GM12865 (cell line): ENCODE measurements at places on chromosomes 5 and 9.

GRCh38 chr5:75481024-75481423 lies 30.4 kb downstream of the CERT1 start:
- DNase-seq, result no peak

- peak; percentile 39 for DNase-seq
These were observed 39.6 kb upstream of the CEP78 start for GRCh38 chr9:78196258-78196657.

GRCh38 chr5:157215514-157216167 lies 35.0 kb downstream of the ITK start:
- DNase-seq, result peak; percentile 50

DNA sequence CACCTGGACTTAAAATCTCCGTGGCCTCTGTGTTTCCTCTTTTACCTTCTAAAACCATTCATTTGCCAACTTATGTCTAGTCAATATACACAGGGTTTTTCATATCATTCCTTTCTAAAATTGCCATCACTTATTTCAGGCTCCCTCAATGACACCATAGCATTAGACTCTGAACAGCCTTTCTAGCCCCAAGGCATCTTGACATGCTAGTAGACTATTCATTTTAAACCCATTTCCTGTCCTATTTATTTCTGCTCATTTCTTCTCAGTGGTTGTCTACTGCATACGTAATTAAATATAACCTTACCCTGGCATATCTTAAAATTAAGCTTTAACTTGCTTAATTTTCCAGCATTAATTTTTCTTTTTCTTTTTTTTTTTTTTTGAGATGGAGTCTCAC lies 83.2 kb downstream of the PHAX start:
- no peak for DNase-seq

DNA sequence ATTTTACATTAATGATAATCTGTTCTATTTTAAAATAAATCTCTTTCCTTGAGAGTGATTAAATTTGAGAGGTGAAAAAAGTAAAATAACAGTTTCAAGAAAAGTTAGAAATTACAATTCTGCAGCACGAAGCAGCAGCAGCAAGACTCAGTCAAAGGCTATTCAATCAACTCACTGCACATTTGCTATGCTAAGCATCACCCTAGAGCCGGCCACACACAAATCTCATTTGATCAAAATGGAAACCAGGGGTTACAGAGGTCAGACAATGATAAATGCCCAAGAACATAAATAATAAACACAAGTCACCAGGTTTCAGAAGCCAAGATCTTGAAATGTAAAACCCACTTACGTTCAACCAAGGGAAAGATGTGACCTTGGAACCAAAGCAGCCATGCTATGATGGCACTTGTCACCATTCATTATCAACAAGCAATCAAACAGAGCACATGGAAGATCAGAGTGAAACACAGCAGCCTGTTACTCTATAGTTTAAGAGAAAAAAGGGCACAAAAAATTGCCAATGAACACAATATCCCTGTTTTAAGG lies 136.0 kb downstream of the EPB41L4A start:
- DNase-seq, result no peak

GRCh38 chr9:132008184-132008803 lies 71.4 kb downstream of the MED27 start:
- no peak for DNase-seq

GRCh38 chr5:124088289-124089032 lies 576.5 kb downstream of the CSNK1G3 start:
- DNase-seq, result no peak

DNA sequence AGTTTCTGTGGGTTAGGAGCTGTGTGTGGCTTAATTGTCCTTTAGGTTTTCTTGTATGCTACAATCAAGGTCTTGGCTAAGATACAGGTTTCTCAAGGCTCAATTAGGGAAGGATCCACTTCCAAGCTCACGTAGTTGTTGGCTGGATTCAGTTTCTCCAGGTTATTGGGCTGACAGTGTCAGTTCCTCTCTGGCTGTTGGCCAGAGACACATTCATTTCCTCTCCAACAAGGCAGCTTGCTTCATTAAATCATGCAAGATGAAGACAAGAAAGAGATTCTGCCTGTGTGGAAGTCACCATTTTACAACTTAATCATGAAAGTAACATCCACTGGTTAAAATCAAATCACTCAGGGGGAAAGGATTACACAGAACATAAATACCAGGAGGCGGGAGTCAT lies 275.7 kb upstream of the KIF2A start:
- no peak for DNase-seq

DNA sequence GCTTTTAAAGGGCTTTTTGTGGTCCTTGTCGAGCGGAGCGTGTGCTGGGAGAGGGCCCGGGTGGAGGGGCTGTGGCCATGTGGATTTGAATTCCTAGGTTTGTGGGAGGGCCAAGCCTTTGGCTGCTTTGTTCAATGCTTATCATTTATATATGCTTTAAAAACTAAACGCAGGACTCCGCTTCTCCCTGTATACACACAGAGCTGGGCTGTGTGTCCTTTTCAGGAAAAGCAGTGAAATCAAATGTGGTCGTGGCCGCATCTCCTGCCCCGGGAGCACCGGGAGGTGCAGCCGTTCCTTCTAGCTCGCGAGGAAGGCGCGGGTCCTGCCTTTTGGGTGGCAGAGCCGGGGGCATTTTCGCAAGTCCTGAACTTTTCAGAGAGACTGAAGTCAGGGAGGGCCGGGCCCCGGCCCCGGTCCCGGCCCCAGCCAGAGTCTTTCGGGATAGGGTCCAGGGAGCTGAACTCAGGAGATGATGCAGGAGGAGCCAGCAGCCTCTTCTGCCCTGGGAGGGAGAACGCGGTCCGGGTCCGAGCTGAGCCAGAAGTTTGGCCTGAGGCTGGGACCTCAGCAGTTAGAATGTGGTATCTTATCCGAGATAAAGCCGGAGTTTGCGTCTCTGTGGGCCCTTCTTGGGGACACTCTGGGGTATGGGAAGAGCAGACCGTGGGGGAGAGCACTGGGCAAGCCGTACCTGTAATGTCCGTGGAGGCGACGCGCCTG lies 158.8 kb downstream of the C9orf152 start:
- peak; percentile 24 for DNase-seq

- DNase-seq, result peak; percentile 58
These were observed 97.6 kb downstream of the BASP1 start for GRCh38 chr5:17314907-17315471.

DNA sequence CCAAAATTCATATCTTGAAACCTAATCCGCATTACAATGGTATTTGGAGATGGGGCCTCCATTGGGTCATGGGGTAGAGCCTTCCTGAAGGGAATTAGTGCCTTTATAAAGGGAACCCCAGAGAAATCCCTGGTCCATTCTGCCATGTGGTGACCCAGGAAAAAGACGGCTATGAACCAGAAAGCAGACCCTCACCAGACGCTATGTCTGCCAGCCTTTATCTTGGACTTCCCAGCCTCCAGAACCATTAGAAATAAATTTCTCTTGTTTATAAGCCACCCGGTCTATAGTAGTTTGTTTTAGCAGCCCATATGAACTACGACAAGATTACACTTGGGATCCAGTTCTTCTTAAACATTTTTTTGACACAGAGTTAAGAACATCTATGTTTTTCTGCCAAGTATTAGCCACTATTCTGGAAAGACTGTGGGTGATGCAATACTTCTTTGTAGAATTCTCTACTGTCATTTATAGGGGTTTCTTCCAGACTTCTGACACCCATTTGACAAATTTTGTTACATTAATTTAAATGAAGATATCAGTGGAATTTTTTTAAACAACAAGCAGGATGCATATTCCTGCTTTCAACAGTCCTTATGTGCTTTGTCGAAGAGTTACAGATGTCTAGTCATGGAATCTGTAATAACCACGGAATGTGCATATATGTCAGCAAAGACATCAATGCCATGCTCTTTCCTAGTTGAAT lies 572.4 kb downstream of the NR2F1-AS1 start:
- no peak for DNase-seq

DNA sequence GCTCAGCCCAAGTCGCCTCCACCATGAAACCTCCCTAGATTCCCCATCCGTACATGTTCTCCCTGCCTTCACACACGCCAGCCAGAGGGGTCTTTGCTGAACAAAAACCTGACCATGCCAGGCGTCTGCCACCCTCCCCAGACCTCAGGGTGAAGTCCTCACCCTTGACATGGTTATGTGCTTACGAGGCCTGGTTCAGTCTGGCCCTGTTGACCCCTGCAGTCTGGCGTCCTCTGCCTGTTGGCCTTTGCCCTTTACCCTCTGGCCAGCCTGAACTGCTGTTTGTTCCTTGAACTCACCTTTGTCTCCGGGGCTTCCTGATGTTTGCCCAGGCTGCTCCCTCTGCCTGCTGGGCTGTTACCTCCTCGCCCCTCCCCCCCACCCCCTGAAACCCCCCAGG lies 29.8 kb downstream of the NCS1 start:
- DNase-seq, result no peak

- no peak for DNase-seq
These were observed 101.0 kb downstream of the CD180 start for GRCh38 chr5:67095346-67096171.

- DNase-seq, result peak; percentile 41
These were observed 49.2 kb downstream of the EQTN start for GRCh38 chr9:27247756-27248155.

DNA sequence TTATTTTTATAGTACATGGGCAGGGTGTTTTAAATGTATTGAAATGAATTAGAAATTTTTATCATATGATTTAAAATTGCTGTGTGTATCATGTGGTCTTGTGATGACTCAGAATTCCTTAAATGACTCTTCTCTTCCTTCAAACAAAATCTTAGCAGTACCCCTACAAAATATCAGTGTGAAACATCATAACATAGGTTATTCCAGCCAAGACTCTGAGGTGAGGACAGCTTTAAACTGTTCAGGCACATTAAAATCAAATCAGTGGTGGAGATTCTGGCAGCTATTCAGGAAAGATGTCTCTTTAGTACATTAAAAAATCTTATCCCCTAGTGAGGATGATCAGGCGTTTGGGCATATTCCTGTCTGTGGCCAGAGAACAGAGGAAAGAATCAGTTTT lies 174.0 kb downstream of the MAN2A1 start:
- no peak for DNase-seq

GRCh38 chr5:38595132-38595745 lies 38.8 kb upstream of the LIFR start:
- DNase-seq, result no peak

DNA sequence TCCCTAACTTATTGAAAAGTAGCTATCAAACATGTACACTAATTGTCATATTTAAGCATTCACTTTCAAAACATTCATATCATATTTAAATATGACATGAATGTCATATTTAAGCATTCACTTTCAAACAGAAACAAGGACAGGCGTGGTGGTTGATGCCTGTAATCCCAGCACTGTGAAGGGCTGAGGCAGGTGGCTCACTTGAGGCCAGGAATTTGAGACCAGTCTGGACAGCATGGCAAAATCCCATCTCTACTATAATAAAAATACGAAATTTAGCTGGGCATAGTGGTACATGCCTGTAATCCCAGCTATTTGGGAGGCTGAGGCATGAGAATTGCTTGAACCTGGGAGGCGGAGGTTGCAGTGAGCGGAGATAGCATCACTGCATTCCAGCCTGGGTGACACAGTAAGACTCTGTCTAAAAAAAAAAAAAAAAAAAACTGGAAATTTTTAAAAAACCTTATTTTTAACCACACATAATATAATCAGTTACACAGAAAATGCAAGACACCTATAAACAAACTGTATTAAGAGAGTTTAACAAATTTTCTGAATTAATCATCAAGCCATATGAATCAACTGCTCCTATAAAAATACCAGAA lies 88.1 kb downstream of the LPAR1 start:
- no peak for DNase-seq

DNA sequence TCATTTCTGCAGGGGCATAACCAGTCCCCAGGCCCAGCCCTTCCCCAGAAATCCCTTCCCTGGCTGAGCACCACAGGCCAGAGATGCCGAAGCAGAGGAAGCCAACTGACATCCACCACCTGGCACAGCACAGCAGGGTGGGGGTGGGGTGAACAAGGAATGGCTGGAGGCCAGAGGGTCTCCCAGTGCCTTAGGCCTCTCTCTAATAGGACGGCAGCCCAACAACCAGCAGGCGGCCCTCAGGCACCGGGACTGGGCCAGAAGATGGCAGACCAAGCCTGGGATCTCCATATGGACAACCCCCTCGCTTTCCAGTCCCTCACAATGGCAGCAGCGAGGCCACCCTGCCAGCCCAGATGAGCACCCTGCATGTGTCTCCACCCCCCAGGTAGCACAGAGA lies 13.2 kb downstream of the PDLIM4 start:
- no peak for DNase-seq

- DNase-seq, result no peak
These were observed 151.5 kb downstream of the SLF1 start for GRCh38 chr5:94769996-94770395.

DNA sequence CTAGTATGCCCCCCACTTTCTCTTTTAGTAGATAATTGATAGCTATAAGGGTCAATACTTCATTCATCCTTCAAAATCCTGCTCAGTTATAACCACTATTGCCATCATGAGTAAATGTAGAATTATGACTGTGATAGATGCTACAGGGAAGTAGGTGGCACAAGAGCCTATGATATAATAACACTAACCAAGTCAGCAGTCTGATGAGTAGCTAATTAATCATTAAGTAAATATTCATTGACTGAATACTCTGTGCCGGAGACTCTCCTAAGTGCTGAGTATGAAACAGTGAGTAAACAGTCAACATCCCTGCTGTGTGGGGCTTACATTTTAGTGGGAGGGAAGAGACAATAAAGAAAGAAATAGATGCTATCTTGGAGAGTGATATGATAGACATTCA lies 430.3 kb upstream of the ZNF462 start:
- DNase-seq, result no peak

GRCh38 chr9:72305102-72305546 lies 59.9 kb downstream of the ZFAND5 start:
- peak; percentile 35 for DNase-seq

- no peak for DNase-seq
These were observed 6.6 kb downstream of the CWC27 start for GRCh38 chr5:64775291-64775690.

DNA sequence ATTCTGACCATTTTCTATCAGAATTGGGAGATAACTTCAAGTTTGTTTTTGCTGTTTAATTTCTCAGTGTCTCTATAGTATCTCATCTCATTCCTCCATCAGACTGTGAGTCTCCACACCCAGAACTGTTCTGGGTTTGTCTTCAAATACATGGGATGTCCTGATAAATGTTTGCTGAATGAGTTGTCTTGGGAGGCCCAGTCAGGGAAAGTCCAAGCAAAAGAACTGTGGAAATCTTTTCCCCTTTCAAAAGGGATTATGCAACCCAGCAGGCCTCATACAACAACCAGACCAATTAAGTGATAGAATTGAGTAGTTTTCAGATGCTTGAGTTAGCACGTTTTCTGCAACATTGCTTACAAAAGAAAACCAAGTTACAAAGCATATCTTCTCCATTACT lies 324.4 kb downstream of the BRINP1 start:
- DNase-seq, result no peak

- DNase-seq, result peak; percentile 56
These were observed 1.1 kb upstream of the MAT2B start for GRCh38 chr5:163504079-163504931.

- no peak for DNase-seq
These were observed 147.0 kb downstream of the PAM start for GRCh38 chr5:102902135-102902448.

GRCh38 chr9:5478206-5478605 lies 27.9 kb downstream of the CD274 start:
- DNase-seq, result peak; percentile 54
